ENCODE measurements at places on chromosomes 1 and 21. TPM values are rescaled to one million over a fixed set of nuclear protein-coding genes. Genes with fewer than 3 reads are reported as not detected.

Gene ITLN2
- total RNA-seq = not detected

Gene GPR157
- 4.7 TPM for total RNA-seq

Gene KCNJ9
- not detected for total RNA-seq

Gene GRIK1
- not detected for total RNA-seq

Gene TNFAIP8L2
- not detected for total RNA-seq

Gene RAD54L
- 12.7 TPM for total RNA-seq

Gene ORC1
- total RNA-seq = 18.4 TPM

Gene CACNA1S
- not detected for total RNA-seq

Gene SVBP
- total RNA-seq = 34.1 TPM

Gene ATP1A4
- total RNA-seq = not detected

Gene LCK
- total RNA-seq = not detected

Gene BRINP3
- not detected for total RNA-seq

Gene GPR3
- 6.4 TPM for total RNA-seq

Gene LCE1C
- total RNA-seq = not detected

Gene HCN3
- total RNA-seq = 0.36 TPM

Gene OR2AK2
- not detected for total RNA-seq

Gene DYNLT5
- not detected for total RNA-seq

Gene SRGAP2B
- 13.9 TPM for total RNA-seq

Gene RASSF5
- 0.59 TPM for total RNA-seq

Gene DOCK7
- 78.5 TPM for total RNA-seq

Gene EVA1B
- 78.7 TPM for total RNA-seq

Gene KCNN3
- total RNA-seq = 0.72 TPM
